ENCODE measurements at places on chromosomes 2 and 18. TPM values are rescaled to one million over a fixed set of nuclear protein-coding genes. Genes with fewer than 3 reads are reported as not detected.

DSG1 gene
- not detected for total RNA-seq

FTCDNL1 gene
- 2.6 TPM for total RNA-seq

GRCh38 chr2:72097276-72097675 is 50.4 kb downstream of the CYP26B1 start:
- H3K27ac ChIP-seq: no peak overlapping the region
- H3K4me3 ChIP-seq: no peak overlapping the region
- H3K4me1 ChIP-seq: peaks cover 2% of the 10 kb centered on the region
- H3K27me3 ChIP-seq: no peaks in the 10 kb centered on the region
- H3K36me3 ChIP-seq: no peaks in the 10 kb centered on the region

- H3K27ac ChIP-seq: no peak overlapping the region
- H3K27me3 ChIP-seq: no peaks in the 10 kb centered on the region
- DNase-seq: no peak
- no peaks in the 10 kb centered on the region for H3K4me1 ChIP-seq
- H3K36me3 ChIP-seq: peaks cover 17% of the 10 kb centered on the region
Measured at GRCh38 chr2:151815821-151816489, 12.3 kb downstream of the ARL5A start.

DNA sequence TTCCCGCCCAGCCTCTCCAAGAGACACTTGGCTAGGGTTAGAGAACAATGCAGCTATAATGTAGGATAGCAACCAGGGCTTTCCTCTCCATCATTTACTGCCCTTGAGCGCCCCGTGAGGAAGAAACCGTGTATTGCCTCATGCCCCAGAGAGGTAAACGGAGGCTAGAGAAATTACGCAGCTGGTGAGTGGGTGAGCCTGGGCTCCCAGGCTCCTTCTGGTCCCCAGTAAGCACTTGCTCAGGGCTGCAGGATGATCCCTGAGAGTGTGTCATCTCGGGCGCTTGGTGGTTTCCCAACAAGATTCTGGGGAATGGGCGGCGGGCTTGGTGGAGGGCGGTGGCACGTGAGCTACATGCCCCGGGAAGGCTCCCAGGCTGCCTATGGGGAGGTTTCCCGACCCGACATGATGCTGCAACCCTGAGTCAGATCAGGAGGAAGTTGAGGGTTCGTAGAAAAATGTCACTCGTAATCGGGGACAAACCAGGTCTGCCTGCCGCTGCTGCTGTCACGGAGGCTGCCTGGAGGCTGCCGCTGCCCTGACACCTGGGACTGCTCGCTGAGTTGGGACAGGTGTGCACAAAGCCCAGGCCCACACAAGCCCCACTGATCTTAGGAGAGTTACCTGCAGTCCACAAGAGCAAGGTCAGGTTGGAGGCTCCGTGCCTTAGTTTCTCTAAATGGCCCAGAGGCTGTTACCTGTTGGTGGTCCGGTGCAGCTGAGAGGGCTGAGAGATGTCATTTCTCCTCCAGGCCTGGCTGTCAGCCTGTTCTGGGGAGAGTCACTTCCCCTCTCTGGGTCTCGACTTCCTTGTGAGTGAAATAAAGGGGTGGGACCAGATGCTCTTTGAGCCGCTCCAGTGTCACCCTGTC is at the start of gene GPR55:
TSS of gene GPR55 (minus strand) at position 773 of the 872 bp plus-strand sequence. CDS start 14,280 bp downstream, outside the sequence.
- no peak within 1 kb of the TSS for H3K4me3 ChIP-seq
- H3K36me3 ChIP-seq: no peaks in the 10 kb centered on the region
- no peaks in the 10 kb centered on the region for H3K4me1 ChIP-seq
- H3K27me3 ChIP-seq: no peaks in the 10 kb centered on the region
- DNase-seq: no peak

DNA sequence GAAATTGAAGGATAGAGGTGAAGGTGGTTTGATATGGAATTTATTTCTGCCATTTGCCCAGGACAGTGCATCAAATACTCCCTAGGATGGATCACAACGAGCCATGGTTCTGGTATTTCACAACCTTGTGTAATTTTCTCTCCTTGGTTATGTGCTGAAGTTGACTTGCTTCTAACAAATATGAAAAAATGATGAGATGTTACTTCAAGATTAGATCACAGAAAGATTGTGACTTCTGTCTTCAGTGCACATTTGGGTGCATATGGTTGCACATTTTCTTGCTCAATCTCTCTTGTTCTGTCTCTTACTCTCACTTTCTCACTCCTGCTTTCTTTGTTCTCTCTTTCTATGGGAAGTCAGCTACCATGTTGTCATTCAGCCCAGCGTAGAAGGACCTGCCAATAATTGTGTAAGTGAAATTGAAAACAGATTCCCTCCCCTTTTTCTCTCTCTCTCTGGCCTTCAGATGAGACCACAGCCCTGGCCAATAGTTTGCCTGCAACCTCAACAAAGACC is 104.6 kb upstream of the RMDN2 start:
- H3K4me1 ChIP-seq: no peaks in the 10 kb centered on the region
- H3K27me3 ChIP-seq: no peaks in the 10 kb centered on the region
- H3K27ac ChIP-seq: no peak overlapping the region
- no peak for DNase-seq
- no peak overlapping the region for H3K4me3 ChIP-seq
